ENCODE measurements at places on chromosomes 2 and 18.

GRCh38 chr18:9025091-9025838 is 77.2 kb upstream of the NDUFV2 start:
- peak; percentile 69 for DNase-seq

DNA sequence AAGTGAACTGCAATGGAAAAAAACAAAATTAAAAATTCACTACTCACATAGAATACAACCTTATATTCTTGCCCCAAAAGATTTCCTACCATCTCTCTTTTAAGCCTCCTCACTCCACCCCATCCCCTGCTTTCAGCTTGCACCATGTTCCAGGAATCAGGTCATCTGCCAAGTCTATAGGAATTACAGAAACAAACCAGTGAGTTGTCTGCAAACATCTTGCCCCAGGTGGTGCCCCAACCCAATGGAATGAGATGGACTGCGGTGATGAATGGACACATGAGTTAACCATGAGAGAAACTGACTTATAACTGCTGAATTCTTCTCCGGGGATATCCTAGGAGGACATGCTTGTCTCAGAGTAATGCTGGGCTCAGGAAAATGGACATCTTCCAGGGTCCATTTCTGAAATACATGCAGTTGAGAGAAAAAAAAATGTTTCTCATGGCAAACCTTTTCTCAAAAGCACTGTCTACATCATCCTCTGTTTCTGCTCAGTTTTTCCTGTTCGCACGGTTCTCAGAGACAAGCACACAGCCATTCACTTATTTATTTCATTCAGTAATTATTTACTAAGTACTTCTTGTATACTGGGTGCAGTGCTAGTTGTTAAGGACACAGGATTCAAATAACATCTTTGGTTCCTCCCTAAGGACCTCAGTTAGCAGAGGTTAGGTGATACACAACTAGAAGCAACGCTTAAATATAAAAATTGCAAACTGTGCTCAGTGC is 350.0 kb downstream of the RND3 start:
- DNase-seq = no peak

GRCh38 chr2:29544031-29544430 is 377.4 kb downstream of the ALK start:
- no peak for DNase-seq

GRCh38 chr2:94725543-94725942 is 145.7 kb upstream of the TEKT4 start:
- DNase-seq = no peak

GRCh38 chr2:172834881-172835280 is 99.2 kb downstream of the RAPGEF4 start:
- DNase-seq = no peak
